Osteoblast (primary cell): ENCODE measurements at places on chromosomes 3 and 15. TPM values are rescaled to one million over a fixed set of nuclear protein-coding genes. Genes with fewer than 3 reads are reported as not detected.

The GASK1A gene
- 0.72 and 0.88 TPM in 2 replicates for total RNA-seq

The VGLL3 gene
- 198 and 242 TPM in 2 replicates for total RNA-seq

The GLDN gene
- 0.59 and 1.1 TPM in 2 replicates for total RNA-seq

The C3orf49 gene
- total RNA-seq = not detected in 2 replicates

The PLCB2 gene
- total RNA-seq = under 0.01 TPM in 2 replicates

The EFHB gene
- 0.29 and 1.8 TPM in 2 replicates for total RNA-seq

The MAGI1 gene
- 61.0 and 66.6 TPM in 2 replicates for total RNA-seq

The GRK7 gene
- not detected in 2 replicates for total RNA-seq

The SHC4 gene
- total RNA-seq = 0.72 and 1.5 TPM in 2 replicates

The TRAT1 gene
- total RNA-seq = not detected in 2 replicates

The BCL2A1 gene
- total RNA-seq = 0.29 TPM in 1 of 2 replicates, not detected in the other

The CX3CR1 gene
- under 0.01 TPM in 2 replicates for total RNA-seq

The ALS2CL gene
- 1.1 and 1.8 TPM in 2 replicates for total RNA-seq

The FETUB gene
- not detected in 2 replicates for total RNA-seq

The AHSG gene
- total RNA-seq = not detected in 2 replicates

The FBN1 gene
- 1,453 and 1,556 TPM in 2 replicates for total RNA-seq

The ANKRD63 gene
- total RNA-seq = not detected in 2 replicates

The ACOX2 gene
- total RNA-seq = 28.6 and 29.8 TPM in 2 replicates
